ENCODE measurements at places on chromosomes 1 and 21.

- no peak for DNase-seq
Observed at GRCh38 chr21:42744520-42745445, 91.4 kb downstream of the PDE9A start.

- no peak for DNase-seq
Observed at GRCh38 chr1:238950784-238951183, 435.6 kb upstream of the CHRM3 start.

- DNase-seq: no peak
Observed at GRCh38 chr1:233788687-233789086, 115.8 kb upstream of the SLC35F3 start.

- peak; percentile 92 for DNase-seq
Observed at GRCh38 chr1:168342572-168343280, 62.0 kb downstream of the TBX19 start.

DNA sequence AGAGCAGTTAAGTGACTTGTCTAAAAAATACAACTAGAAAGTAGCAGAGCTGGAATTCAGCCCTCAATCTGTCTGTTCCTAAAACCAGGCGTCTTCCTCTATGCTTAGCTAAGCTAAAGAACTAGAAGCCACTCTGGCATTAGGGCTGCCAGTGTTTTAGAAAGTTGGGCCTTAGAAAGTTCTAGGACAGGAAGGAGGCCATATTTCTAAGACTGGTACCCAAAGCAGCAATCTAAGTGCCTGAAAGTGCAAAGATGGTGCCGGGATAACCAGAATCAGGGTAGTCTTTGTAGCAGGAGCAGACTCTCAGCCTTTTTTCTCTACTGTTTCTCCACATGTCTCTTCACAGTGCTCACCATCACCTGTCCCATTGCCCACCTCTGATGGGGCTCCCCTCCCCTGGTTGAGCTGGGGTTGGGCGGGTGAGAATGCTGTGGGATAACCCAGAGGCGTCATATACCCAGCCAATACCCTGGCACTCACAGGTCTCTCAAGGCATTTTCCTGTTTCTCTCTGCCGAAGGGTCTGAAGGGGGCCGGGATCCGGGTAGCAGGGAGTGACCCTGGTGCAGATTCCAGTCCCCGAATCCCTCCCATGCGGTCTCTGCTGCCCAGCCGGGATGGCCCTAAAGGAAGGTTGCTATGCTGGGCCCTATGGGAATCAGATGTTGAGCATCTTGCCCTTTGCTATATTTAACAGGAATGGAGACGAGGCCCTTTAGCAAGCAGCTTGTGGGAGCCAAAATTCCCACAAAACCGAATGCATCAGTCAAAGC lies 1.1 kb upstream of the RCSD1 start:
- no peak for DNase-seq

- DNase-seq: no peak
Observed at GRCh38 chr1:34479731-34480130, 275.1 kb upstream of the GJB5 start.

DNA sequence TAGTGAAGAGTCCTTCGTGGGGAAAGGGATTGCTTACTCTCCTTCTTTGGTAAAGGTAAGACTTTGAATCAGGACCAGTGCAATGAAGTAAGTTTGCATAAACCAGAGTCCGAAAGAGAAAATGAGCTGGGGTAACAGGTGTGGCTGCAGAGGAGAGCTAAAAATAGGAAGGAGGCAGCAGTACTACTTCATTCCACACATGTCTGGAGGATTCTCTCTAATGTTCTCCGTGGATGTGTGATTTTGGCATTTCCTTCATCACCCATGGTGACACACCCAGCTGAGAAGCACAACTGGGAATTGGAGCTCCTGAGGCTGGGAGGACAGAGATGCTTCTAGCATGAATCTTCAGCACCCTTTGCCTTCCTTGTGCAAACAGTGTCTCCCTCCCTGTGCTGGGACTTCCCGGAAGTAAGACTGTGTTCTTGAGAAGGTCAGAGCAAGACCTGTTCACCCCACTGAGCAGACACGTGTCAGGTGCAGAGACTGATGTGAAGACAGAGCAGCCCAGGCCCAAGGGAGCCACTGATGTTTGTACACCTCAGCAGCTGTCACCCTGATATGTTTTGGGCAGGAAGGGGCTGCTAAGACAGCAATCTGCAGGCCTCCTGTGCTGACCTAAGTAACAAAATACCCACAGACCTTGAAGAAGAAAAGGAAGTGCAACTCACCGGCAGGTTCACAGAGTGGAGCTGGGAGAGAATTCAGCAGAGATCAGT lies 13.3 kb downstream of the FCRL1 start:
- no peak for DNase-seq

- DNase-seq: no peak
Observed at GRCh38 chr1:41255978-41256377, 13.9 kb upstream of the SCMH1 start.

GRCh38 chr1:175145899-175146528 lies 46.6 kb downstream of the KIAA0040 start:
- DNase-seq: no peak

- DNase-seq: no peak
Observed at GRCh38 chr1:203934027-203934426, 72.6 kb downstream of the SNRPE start.

- DNase-seq: no peak
Observed at GRCh38 chr1:227902641-227902990, 45.1 kb downstream of the WNT9A start.

GRCh38 chr1:240098534-240098933 lies 6.9 kb downstream of the FMN2 start:
- DNase-seq: no peak

DNA sequence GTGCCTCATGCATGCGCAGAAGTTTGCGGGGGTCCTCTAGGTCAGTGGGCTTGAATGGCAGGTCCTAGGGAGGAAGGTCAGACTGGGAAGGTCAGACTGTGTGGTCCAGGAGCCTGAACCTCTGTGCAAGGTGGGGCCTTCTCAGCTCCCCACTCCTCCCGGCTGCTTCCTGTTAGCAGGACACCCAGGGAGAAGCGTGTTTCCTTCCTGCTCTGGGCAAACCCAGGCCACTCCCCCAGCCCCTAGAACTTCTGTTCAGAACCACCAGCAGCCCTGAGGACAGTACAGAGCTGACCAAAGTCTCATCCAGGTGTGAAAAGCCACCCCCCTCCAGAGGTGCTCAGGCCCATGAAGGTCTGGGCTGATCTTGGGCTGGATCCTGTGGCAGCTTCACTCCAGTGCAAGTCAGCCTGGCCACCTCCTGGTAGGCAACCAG lies 29.9 kb downstream of the NAV1 start:
- no peak for DNase-seq

GRCh38 chr1:206036663-206037455 lies 13.2 kb upstream of the CTSE start:
- DNase-seq: no peak

GRCh38 chr21:46649356-46649755 lies 13.9 kb downstream of the PRMT2 start:
- no peak for DNase-seq

- no peak for DNase-seq
Observed at GRCh38 chr1:57874418-57874877, 450.6 kb upstream of the DAB1 start.

DNA sequence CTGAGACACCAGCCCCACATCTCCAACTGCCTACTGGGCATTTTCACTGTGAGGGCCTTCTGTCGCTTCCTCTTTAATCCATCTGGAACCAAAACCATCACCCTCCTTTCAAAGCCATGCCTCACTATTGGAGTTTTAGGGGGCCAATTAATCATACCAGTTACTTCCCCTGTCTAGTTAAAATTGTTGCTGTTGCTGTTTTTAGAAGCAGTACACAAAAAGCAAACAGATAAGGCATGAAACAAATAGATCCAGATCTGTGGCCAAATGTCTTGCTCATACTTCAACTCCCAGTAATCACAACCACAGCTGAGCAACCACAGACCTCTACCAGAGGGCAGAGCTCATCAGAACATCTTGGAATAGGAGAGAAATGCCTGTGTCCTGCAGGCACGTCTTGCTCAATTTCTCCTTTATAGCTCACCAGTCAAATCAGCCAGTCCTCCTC lies 133.8 kb upstream of the C1orf105 start:
- DNase-seq: no peak

DNA sequence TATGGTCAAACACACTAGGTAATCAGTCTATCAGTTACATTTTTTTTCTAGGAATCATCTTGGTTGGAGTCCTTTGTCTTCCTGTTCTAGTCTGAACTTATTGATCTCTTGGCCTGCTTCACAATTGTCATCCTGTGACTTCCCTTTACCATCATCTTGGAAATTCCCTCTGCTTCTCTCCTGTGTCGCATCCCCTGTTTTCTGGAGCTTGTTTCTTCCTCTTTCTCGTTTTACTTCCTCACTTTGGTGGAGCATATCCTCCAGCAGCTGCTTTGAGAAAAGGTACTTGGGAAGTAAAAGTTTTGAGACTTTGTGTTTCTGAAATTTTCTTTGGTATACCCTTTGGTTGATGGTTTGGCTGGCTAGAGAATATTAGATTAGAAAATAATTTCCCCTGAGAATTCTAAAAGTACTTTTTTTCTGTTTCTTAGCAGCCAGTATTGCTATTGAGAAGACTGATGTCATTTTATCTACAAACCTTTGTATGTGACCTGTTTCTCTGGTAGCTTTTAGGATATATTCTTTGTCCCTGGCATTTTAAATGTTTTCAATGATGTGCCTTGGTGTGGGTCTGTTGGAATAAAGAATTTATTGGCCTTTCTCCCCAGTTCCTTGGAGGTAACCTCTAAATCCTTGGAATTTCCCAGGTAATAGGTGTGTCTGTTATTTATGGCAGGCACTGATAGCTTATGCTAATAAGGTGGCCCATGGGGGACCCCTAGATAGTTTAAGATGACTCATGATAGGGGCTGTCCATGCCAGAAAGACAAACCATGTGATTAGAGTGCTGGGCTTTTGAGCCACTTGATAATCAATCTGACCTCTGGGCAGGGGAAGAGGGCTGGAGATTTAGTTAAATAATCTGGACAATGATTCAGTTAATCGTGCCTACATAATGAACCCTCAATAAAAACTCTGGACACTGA lies 6.1 kb upstream of the MYCL start:
- no peak for DNase-seq

DNA sequence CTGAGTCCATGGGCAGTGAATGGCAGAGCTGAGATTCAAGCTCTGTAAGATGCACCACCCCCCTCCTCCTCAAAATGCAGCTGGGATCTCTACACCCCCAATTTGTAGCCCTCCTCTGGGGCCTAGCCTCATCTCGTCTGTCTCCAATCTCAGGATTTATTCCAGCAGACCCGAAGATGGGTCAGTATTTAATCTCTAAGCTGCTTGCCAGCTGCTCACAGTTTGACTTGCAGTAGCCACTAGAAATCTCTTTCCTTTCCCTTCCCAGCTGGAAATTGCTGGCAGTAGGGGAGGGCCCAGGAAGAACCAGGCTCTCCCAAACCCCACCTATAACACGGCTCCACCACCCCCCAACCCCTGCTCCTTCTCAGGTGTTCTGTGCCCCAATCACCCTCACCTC lies 1.5 kb downstream of the LACTBL1 start:
- DNase-seq: no peak

DNA sequence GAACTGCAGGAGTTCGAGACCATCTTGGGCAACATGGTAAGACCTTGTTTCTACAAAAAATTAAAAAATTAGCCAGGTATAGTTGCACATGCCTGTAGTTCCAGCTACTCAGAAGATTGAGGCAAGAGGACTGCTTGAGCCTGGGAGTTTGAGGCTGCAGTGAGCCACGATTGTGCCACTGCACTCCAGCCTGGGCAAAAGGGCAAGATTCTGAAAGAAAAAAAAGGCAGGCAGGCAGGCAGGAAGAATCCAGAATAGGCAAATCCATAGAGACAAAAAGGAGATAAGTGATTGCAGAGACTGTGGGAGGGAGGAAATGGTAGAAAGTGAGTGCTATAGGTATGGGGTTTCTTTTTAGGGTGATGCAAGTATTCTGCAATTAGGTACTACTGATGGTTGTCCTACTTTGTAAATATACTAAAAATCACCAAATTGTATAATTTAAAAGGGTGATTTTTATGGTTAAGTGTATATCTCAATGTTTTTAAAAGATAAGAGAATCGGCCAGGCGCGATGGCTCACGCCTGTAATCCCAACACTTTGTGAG lies 29.4 kb downstream of the ZZZ3 start:
- DNase-seq: no peak

GRCh38 chr21:15549671-15550070 lies 180.1 kb upstream of the USP25 start:
- DNase-seq: no peak

DNA sequence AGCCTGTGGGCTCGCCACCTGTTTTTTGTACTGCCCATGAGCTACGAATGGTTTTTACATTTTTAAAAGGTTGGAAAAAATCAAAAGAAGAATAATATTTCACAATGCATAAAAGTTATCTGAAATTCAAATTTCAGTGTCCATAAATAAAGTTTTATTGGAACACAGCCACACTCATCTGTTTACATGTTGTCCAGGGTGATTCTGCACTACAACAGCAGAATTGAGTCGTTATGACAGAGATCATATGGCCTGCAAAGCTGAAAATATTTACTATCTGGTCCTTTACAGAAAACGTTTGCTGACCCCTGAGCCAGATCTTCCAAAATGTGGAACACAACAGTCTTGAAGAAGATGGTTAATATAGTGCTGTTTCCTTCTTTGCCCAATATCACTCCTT lies 89.4 kb downstream of the TM2D1 start:
- no peak for DNase-seq

DNA sequence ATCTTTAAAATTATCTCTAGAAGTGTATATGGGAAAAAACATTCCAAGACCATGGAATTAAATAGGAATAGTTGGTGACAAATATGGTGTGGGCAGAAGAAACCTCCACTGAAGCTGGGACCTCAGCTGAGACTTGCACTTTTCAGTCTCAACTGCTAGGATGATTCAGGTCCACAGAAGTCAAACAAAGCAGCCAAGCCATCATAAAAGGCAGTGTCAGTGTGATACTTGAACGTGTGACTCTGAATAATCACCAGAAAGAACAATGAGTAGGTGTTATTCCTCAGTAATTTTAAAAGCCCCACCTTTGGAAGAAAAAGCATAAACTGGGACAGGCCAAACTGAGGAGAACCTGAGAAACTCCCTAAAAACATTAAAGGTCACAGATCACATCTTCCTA lies 90.7 kb downstream of the ZNF281 start:
- DNase-seq: no peak

DNA sequence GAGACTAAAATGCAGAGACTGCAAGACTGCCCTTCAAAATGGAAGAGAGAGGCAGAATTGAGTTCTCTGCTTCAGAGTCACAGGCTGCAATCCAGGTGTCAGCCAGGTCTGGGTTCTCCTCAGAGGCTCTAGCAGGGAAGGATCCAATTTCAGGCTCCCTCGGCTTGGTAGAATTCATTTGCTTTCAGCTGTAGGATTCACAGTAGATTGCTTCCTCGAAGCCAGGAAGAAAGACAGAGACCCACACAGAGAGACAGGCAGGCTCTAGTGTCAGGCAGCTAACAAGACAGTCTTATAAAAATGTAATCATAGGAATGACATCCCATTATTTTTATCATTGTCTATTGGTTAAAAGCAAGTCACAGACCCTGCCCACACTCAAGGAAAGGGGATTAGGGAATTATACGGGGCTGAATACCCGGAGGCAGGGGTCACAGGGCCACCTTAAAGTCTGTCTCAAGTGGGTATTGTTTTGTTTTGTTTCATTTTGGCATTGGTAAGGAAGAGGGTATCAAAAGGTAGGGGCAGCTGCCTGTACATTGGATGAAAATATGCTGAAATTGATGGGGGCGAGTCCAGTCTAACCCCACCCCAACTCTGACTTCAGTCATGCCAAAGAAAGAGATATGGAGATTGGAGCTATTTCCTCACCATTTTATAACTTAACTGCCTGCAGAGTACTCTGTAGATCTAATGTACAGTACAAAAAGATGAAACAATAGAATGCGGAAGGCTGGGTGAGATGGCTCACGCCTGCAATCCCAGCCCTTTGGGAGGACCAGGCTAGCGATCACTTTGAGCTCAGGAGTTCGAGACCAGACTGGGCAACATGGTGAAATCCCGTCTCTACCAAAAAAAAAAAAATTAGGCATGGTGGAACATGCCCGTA lies 9.5 kb upstream of the TBCE start:
- DNase-seq: no peak
